ENCODE measurements at places on chromosomes 2 and 18. TPM values are rescaled to one million over a fixed set of nuclear protein-coding genes. Genes with fewer than 3 reads are reported as not detected.

CNRIP1 gene
- total RNA-seq = 31.6 TPM

FBXO41 gene
- total RNA-seq = 1.7 TPM

PKP4 gene
- 42.4 TPM for total RNA-seq

LINC00305 gene
- total RNA-seq = not detected
